ENCODE measurements at places on chromosomes 2 and 18.

DNA sequence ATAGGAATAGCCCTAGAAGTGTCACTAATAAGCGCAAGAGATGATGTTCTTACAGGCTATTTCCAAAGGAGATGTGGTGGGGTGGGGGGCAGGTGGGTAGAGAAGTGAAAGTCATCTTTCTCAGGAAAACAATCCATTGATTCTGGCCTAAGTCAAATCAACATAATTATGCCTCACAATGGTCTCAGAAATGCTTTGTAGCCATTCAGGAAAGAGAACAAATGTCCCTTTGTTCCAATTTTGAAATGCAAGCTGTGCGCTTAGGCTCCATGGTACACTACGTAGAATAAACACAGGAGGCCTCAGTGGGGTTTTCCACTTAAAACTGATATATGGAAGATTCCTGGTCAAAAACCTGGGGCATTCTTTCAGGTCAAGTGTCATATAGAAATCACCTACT lies 529.9 kb upstream of the KLHL29 start:
- no peak for DNase-seq

GRCh38 chr2:45833968-45834344 lies 182.5 kb downstream of the PRKCE start:
- no peak for DNase-seq

DNA sequence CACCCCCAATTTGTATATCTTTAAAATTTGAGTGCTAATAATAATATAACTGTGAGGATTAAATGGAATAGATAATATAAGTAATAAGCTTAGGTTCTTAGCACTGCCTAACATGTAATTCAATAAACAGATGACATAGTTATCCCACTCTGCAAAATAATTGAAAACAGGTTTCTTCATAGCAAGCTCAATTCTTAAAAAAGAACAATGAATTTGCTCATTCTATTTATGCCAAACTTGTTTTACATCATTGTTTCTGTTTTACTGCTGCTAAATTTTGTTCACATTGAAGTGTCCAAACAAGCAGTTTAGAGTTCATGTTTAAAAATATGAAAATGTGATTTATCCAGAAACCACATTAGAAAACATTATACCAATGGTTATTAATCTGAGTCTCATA lies 217.0 kb downstream of the MBD5 start:
- DNase-seq, result no peak

DNA sequence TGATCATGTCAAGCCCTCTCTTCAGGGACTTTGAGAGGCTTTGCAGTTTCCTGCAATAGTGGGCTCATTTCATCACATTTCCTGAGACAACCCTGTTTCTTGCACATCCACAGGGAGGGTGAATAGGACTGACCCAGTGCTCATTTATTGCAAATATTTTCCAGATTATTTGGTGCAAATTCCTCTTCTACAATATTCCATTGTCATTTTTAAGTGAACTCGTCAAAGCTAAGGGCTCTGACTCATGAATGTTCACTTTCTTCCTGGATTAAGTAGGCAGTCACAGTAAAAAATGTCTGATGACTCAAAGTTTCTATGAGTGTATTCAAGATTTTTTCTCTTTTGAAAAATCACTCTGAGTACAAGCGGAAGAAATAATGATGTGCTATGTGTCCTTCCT lies 225.5 kb upstream of the GALNT5 start:
- peak; percentile 23 for DNase-seq
